ENCODE measurements at places on chromosomes 16 and 17.

GRCh38 chr16:86018487-86018886 is 119.5 kb downstream of the IRF8 start:
- DNase-seq: peak; percentile 45

GRCh38 chr16:75965504-75966374 is 239.4 kb upstream of the CPHXL start:
- no peak for DNase-seq

DNA sequence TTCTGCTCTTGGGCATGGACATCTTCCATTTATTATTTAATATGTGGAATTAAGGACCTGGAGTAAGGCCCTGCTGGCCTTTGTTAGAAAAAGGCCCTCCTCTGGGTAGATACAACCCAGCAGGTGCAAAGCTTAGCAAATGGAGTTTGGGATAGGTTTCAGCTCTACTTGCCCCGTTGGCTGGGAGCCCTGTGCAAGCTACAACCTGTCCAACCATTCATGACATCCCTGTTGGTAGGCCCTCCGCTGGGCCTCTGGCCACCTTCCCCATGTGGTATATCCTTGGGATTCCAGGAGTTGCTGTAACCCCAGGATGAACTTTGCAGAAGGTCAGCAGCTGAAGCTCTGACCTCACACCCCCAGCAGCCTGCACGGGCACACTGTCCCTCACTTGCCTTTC is 6.4 kb downstream of the NGFR start:
- DNase-seq: no peak

- no peak for DNase-seq
Measured at GRCh38 chr16:66923866-66924265, 1.5 kb downstream of the RRAD start.

DNA sequence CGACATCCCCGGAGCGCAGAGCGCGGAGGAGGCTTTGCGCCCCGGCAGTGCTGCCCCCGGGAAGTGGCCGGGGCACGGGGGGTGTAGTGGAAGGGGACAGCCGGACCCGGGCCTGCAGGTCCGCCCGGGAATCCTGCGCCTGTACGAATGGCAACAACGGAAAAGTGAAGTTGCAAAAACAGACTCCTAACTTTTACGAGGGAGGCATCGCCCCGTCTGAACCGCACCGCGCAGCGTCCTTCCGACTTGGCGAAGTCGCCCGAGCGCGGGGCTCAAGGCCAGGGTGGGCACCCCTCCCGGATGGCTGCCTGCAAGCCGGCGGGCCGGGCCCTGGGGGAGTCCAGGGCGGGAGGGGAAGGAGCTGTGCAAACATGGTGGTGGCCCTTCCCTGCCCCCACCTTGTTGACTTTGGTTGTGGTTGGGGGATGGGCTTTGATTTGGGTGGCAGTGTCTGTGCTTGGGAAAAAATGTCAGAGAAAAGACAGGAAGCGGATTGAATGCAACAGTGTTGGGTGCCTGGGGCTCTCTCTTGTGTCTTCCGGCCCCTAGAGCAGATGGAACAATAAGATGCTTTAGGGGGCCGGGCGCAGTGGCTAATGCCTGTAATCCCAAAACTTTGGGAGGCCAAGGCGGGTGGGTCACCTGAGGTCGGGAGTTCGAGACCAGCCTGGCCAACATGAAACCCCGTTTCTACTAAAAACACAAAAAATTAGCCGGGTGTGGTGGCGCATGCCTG is 675 bp downstream of the RNF213 start:
- peak; percentile 70 for DNase-seq

DNA sequence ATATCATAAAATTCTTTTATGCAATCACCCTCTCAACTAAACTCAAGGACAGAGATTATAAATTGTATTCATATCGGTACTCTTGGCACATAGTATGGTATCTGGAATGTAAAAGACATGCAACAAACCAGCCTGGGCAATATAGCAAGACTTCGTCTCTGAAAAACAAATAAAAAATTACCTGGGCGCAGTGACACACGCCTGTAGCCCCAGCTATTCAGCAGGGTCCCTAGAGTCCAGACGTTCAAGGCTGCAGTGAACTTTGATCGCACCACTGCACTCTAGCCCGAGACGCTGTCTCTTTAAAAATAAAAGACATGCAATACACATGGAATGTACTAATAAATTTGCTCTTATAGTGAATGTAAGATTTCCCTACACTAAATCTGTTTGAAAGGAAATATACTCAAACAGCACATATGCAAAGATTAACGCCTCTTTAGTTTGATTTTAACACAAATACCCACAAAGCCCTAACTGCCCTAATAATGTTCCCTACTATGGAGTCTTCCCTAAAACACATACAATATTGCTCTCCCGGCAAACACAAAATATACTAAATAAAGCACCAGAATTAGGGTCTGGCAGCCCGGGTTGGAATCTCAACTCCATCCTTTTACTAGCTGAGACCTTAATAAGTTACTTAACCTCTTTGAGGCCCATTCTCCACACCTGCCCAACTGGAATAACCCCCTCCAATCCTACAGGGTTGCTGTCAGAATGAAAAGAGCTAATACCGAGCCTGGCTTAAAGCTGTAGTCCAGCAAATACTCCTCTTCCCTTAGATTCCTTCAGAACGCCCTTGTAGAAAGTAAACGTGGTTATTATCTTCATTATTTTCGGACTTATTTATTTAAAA is 1.2 kb downstream of the ABCA5 start:
- DNase-seq: no peak

GRCh38 chr17:43599835-43600234 is 53.7 kb upstream of the ETV4 start:
- peak; percentile 91 for DNase-seq

Data from RPMI7951 (cell line).